ENCODE measurements at places on chromosomes 4 and X. TPM values are rescaled to one million over a fixed set of nuclear protein-coding genes. Genes with fewer than 3 reads are reported as not detected.

DNA sequence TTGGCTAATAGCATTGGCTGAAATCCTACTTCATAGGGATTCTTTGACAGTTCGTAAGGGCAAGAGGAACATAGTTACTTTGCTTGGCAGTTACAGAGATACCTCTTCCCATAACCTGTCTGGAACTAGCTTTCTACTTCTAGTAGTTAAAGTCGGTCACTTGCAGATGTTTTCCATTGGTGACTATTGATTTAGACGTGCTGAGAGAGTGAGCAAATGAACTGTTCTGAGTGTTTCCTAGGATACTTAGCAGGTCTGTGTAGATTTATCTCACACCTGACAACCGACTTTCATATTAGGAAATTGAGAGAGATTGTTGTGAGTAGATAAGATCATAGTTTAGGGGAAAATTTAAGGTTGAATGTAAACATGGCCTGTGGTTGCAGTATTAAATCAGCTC is 116.8 kb downstream of the TSPAN7 start:
- no peak for DNase-seq

DNA sequence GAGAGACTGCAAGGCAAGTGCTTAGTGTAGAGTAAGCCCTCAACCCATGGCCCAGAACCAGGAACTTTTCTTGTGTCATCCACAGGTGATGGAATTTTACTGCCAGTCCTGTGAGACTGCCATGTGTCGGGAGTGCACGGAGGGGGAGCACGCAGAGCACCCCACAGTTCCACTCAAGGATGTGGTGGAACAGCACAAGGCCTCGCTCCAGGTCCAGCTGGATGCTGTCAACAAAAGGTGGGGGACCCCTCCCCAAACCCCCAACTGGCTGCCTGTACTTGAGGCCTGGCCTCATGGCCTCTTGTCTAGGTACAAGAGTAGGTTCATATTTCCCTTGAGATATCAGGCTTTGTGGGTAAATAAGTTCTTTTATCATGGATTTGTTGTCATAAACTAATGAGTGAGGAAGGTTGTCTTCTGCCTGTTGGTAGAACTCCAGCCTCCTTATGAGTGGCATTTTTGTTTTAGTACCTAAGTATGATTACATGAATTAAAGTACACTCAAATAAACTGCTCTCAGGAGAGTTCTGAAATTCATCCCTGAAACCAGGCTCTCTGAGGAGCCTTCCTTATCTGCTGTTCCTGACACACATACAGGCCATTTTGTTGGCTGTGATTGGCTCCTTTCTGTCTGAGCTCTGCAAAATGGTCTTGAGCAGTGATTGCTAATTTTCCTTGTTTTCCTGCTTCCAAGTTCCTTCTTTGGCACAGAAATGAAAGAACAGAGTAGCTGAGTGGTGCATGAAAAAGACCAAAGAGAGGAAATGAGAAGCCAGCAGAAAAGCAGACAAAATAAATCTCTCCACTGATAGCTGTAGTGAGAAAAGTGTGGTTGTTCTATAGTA is 51.4 kb upstream of the MND1 start:
- DNase-seq = no peak

DNA sequence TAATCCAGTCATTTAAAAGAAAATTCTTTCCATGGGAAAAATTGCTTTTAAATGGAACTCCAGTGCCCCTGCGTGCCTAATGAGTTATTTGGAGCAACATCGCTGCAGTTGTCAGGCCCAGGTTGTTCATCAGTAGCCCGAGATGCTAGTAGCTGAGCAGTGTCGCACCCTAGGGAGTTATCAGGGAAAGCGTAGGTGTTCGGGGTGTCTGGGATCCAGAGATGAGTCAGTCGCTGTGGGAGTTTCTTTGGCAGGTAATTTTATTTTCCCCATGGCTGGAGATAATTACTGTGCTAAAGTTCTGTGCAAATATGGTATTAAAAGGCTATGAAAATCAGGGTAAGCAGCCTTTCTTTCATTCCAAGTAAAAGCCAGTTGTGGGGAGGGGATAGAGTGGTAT is 49.4 kb downstream of the ANXA3 start:
- DNase-seq = no peak

DNA sequence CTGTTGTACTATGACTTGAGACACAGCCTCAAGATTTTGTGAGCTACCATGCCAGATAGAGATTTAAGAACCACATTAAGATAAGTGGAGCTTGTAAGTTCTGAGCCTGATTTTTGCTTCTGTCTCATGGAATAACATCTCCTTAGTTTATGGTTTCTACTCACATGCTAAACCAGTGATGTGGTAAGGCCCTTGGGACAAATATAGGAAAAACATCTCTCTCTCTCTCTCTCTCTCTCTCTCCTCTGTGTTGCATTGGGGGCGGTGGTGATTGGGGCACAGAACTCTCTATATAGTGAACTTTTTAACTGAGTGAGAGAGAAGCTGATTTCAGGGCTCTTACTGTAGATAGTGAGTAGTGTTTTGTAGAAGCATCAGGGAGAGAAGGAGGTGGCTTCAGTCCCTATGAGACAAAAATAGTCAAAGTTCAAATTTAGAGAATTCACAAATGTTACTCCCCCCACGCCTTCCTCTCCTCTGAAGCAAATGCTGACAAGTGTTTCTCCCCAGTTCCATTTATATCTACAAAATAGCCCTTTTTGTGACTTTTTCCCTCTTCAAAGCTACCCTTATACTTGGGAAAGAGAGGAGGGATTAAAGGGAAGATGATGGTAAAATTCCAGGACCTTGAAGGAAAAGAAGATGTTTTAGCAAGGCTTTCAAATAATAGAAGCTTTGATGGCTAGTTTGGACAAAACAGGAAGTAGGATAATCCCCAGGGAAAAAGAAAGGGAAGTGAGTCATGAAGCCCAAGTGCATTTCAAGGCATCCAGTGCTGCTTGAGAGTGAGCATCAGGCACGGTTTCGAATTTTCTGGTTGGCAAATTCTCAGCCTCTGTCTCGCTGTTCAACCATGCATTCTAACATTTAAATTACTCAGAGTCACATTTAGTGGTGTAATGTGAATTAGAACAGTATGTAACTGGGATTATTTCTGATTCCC is 134.3 kb upstream of the AP1S2 start:
- no peak for DNase-seq

GRCh38 chr4:64897683-64898082 is 488.4 kb upstream of the TECRL start:
- no peak for DNase-seq

DNA sequence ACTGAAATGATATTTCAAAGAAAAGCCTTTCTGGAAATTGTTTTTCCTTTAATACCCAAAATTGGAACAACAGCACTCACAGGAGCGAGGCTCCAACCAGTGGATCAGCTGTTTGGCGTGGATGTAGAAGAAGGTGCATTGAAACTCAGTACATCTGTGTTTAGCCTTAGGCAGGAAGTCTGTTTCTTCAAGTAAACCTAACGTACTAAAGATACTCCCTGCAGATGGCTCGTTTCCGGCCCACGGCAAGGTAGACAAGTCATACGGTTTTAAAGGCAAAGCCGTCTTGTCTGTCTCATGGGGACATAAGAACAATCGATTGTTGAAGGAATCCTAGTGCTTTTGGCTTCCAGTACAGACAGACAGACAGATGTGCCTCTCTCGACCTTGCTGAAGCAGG is 50.0 kb upstream of the CLCN4 start:
- DNase-seq = no peak

Gene MAGEC3
- not detected for total RNA-seq

Gene DIAPH2
- total RNA-seq = 24.6 TPM

Gene PLAC1
- 1.4 TPM for total RNA-seq

Gene FAM53A
- total RNA-seq = 1.9 TPM

Gene CENPVL2
- total RNA-seq = not detected

Gene SHROOM3
- 5.1 TPM for total RNA-seq

Measured in sigmoid colon (tissue), 7 donors.